LHCN-M2 (cell line): ENCODE measurements at places on chromosomes 2 and 18.

GRCh38 chr2:204416236-204416635 lies 129.0 kb upstream of the PARD3B start:
- no peak for DNase-seq

- no peak for DNase-seq
These were observed 31.1 kb upstream of the INHBB start for GRCh38 chr2:120314690-120315366.

DNA sequence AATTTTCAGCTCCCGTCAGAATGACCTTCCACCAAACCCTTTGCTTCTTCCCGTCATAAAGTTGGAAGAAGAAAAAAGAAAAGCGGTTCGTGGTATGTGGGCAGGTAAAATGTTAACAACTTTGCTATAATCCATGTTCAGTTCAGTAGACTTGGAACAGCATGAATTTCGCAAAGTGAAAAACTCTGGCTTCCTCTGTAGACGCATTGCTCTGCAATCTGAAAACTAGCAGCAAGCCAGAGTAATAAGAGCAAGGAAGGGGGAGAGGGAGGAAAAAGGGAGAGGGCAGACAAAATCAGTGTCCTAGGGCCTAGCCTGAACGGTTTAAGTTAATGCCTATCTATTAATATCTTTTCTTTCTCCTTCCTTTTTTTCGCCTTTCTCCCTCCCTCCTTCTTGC lies 26.7 kb upstream of the CHRNA1 start:
- no peak for DNase-seq

DNA sequence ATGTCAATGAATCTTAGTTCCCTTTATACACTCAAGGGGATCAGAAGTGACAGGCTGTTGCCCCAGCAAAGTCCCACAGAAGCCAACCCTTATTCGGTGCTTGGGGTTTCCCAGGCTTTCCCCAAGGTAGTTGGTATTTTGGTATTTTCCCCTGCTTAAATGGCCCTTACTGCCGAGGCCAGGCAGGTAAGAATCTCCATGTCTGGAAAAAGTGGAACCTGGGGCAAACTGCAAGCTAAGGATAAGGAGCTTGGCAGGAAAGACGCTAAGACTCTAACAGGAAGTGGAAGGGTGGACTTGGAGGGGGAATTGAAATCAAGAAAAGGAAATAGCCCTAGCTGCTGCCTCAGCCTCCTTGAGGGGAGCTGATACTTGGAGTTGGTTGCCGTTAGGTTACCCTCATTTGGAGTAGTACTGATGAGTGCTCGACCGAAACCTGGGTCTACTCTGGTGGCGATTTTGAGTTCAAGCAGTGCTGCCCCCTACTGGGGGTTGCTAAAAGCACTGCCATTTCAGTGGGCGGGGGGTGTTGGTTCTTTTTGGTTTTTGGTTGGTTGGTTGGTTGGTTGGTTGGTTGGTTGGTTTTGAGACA lies 3.3 kb upstream of the GPBAR1 start:
- peak; percentile 39 for DNase-seq

- DNase-seq: peak; percentile 68
These were observed 83.9 kb downstream of the PIK3C3 start for GRCh38 chr18:42038936-42039335.

DNA sequence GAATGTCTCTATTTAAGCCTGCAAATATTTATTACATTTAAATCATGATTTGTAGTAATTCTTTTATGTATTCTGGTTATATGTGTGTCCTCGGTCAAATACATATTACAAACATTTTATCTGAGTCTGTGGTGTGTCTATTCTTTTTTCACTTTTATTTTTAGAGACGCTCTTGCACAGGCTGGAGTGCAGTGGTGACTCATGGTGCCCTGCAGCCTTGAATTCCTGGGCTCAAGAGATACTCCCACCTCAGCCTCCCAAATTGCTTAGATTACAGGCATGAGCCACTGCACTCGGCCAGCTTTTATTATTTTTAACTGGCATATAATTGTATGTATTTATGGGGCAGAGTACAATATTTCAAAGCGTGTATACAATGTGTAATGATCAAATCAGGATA lies 47.5 kb downstream of the ARID5A start:
- DNase-seq: no peak

- DNase-seq: no peak
These were observed 153.1 kb downstream of the INO80D start for GRCh38 chr2:205932861-205933260.

- DNase-seq: no peak
These were observed 28.3 kb upstream of the GMPPA start for GRCh38 chr2:219470429-219470828.

DNA sequence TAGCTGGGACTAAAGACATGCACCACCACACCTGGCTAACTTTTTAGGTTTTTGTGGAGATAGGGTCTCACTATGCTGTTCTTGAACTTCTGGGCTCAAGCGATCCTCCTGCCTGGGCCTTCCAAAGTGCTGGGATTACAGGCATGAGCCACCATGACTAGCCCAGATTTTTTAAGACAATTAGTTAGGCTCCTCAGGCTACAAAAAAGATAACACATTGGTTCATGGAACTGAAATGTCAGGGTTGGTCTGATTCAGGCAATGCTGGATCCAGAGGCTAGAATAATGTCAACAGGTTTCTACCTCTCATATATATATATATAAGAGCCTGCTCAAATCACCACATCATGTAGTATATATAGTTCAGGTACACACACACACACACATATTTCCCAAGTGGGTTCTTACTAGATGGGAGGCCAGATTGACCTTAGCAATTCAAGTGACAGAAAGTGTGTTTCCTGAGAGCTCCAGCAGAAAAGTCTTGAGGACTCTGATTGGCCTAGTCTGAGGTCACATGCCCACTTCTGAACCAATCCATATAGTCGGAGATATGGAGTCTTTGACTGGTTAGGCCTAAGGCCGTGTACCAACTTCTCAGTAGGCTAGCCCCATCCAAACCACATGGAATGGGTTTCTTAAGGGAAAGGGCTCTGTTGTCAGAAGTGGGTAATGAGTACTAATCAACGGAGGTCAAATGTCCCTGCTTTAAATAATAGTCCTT lies 72.6 kb upstream of the LAPTM4A start:
- no peak for DNase-seq

DNA sequence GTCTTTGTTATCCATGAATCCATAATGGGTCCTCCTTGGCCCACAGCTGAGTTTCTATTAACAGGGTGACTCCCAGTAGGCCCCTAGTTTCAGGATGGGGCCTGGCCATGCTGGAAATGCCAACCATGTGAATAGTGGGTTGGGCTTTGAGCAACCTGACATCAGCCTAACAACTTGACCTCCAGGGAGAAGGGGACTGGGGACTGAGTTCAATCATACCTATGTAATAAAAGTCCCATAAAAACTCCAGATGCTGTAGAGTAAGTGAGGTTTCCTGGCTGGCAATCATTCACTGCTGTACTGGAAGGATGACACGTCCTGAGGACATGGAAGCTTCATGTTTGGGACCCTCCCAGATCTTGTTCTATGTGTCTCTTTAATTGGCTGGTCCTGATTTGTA lies 7.9 kb downstream of the REV1 start:
- DNase-seq: peak; percentile 27

- no peak for DNase-seq
These were observed 339.2 kb downstream of the ARHGAP15 start for GRCh38 chr2:143468341-143468888.

- no peak for DNase-seq
These were observed 401.2 kb downstream of the TGIF1 start for GRCh38 chr18:3851159-3851558.

DNA sequence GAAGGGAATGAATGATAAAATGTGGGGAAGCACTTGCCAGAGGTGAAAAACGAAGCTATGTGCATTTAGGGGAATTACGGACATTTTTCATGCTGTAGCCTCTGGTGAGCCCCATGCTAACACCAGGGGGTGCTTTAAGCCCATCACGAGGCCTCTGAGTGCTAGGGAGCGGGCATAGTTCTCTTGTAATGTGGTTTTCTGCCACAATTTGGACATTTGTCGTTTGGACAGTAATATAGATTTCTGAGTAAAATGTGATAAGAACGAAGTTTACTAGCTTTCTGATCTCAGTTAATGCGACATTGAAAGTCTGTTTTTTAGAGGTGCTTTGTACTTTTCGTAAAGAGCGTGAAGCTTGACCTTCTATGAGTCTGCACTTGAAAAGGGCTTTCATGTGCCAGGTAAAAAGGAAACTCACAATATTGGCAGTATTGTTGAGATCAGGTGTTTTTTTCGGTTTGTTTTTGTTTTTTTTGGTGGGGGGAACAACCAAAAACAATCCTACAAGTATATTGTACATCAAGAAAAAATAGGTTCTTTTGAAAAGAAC lies 50.6 kb downstream of the TRAF3IP1 start:
- DNase-seq: peak; percentile 71

DNA sequence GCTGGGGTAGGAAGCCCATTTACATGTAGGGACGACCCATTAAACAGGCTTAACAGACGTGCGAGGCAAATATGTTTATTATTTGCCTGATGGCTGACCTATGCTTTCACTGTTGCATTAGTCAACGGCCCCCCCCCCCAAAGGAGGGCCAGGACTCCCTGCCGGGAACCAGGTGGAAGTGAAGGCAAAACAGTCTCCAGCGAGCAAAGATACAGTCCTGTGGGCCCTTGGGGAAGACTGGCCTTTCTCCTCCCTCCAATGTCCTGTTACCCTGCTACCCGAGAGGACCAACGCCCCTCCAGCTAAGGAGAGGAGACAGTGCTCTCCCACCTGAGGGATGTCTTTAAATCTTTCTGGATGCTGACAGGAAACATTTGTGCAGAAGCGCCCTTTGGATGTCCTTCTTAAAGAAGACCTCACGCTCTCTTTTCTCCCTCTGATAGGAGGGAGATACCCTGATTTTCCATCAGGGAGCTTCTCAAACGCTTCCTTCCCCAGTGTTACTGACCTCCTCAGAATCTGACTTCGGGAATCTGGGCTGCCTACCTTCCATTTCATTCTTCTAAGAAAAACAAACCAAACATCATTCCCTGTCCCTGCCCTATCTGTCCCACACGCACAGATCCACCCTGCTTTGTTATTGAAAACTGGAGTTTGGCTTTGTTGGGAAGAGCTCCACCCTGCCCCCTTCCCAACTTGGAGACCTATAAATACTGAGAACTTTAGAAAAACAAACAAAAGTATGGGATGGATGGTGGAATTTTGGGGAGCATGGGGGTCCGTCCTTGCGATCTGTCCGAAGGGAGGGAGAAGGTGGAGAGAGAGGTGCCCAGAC lies 135.9 kb upstream of the SIX3 start:
- no peak for DNase-seq

GRCh38 chr2:67842375-67842959 lies 220.3 kb downstream of the C1D start:
- DNase-seq: no peak

- no peak for DNase-seq
These were observed 166.9 kb downstream of the ARHGAP15 start for GRCh38 chr2:143296089-143296488.

DNA sequence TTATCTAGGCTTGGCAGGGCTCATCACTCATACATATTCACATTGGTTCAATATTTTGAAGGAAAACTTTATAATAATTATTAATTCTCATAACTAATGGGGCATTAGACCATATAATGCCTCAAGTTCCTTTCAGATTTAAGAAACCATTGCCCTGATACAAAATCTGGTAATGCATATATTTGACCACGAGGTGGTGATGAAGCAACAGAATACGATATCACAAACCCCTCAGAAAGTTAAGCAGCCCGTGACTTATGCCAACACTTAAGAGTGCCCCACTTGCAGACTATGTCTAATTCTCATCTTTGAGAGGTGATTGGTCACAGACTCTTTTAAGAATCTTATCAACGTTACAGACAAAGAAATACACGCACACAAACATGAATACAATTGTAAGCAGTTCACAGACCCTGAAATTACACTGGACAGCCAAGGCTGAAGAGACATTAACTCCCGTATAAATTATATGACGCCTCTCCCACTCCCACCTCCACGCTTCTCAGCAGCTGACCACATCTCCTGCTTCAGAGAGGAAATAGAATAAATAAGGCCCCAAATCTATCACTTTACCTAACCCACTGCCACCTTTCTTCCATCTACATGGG lies 20.7 kb upstream of the DNAH6 start:
- DNase-seq: peak; percentile 67

- DNase-seq: peak; percentile 81
These were observed 1110.6 kb upstream of the ACVR2A start for GRCh38 chr2:146734042-146734820.

DNA sequence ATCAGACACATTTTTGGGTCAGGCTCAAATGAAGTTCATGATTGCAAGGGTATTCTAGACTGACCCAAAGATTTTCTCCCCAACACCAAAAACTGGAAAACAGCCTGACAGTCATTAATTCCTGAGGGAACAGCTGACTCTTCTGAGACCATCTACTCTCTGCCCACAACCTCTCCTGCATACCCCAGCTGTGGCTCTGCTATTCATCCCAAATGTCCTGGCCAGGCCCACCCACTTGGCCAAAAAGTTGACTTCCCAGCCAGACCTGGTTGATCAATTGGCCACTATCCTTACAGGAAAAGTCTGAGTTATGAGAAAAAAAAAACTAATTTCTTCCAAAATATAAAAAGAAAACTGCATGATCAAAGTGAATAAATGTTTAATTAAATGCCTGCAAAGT lies 103.8 kb upstream of the ST3GAL5 start:
- no peak for DNase-seq

DNA sequence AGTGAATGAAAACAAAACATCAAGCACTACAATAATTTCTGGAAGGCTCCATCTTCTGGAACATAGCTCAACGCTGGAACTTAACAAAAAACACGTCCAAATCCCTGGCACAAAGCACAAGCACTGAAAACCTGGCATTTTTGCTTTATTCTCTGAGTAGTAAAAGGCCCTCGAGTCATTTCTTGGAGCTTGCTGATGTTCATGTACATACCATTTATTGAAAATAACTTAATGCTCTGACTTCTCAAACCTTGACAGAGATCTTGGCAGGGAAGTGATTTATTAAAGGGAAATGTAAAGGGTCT lies 76.5 kb upstream of the STK17B start:
- DNase-seq: no peak

DNA sequence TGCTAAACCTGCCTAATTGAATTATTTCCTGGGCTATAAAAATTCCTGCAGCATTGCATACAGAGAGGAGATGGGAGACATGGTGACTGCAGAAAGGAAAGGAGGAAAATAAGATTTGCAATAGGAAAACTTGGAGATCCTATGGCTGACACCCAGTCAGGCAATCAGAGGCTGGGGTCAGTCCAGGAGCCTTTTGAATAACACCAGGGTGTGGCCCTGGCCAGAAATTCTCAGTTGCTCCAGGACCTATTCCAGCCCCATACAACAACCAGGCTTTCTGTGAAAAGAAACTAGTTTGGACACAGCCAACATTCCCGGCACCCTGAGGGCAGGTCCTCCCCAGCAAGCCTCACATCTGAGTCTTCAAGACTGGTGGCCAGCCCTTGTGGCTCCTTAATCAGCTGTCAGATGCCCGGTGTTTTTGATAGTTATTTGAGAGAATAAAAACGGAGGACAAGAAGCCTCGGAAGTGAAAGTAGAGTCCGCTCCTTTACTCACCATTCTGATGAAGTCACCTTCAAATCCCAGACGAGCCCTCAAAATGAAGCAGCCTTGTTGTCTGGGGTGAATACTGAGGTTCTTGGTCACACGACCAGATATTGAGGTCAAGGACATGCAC lies 31.1 kb upstream of the GMCL1 start:
- DNase-seq: peak; percentile 61
